ENCODE measurements at places on chromosomes 3 and 15.
A peak's percentile ranks its signal among the peaks of the same experiment; 100 is the strongest.

GRCh38 chr3:165814380-165814779, 22.8 kb downstream of the BCHE start:
- ATAC-seq = no peak

- ATAC-seq = no peak
These were observed 413.9 kb upstream of the MDFIC2 start for GRCh38 chr3:70726096-70726938.

GRCh38 chr3:69209413-69209812, 87.0 kb upstream of the LMOD3 start:
- ATAC-seq = no peak

GRCh38 chr3:158279609-158280008, 169.7 kb downstream of the RSRC1 start:
- ATAC-seq = no peak

- peak; percentile 39 for ATAC-seq
These were observed 181.1 kb downstream of the MYRIP start for GRCh38 chr3:39990532-39990931.

DNA sequence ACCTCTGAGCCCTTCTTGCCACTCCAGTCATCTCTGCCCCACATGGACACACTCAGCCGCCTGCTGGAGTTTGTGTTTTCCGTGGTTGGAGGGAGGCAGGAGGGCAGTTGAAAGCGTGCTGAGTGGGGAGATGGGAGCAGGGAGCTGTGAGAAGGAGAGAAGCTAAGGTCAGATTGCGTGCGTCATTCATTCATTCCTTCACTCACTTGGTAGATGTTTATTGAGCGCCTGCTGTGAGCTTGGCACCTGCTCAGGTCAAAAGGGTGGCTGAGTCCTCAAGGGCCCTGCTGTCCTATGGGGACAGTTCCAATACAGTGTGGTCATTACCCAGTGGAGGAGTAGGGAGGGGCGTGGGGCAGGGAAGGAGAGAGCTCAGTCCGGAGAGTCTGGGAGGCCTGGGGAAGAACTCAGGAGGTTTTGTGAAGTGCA, 23.5 kb downstream of the LIMD1 start:
- no peak for ATAC-seq

DNA sequence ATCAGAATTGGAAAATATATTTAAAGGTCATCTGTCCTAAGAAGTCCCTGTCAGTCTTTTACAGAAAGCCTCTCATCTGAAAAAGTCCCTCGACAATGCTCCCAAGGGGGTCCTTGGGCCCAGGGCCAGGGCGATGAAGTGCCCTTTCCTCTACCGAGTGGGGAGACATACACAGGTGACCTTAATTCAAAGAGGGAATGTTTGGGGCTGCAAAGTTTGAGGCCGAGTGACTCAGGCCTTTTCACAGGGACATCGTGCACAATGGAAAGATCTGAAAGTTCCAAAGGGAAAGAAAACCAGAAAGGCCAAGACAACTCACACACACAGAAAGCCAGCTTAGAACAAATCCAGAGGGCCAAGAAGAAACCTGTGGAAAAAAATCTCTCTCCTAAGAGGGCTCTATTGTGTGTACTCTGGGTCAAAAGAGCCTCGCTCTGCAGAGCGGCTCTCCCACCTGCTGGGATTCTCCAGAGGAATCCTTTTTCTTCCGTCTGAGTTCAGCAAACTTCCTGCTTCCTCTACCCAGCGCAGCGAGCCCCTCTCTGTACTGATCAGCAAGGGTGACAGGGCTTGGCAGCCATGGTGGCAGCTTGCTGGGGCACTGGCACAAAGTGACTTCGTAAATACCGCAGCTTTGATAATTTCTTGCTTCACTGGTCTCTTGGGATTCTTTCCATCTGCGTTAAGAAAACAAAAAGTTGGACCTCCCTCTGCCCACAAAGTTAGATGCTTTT, 259.1 kb downstream of the OPA1 start:
- ATAC-seq = no peak

GRCh38 chr3:184110316-184110725, 13.5 kb downstream of the HTR3E start:
- no peak for ATAC-seq

DNA sequence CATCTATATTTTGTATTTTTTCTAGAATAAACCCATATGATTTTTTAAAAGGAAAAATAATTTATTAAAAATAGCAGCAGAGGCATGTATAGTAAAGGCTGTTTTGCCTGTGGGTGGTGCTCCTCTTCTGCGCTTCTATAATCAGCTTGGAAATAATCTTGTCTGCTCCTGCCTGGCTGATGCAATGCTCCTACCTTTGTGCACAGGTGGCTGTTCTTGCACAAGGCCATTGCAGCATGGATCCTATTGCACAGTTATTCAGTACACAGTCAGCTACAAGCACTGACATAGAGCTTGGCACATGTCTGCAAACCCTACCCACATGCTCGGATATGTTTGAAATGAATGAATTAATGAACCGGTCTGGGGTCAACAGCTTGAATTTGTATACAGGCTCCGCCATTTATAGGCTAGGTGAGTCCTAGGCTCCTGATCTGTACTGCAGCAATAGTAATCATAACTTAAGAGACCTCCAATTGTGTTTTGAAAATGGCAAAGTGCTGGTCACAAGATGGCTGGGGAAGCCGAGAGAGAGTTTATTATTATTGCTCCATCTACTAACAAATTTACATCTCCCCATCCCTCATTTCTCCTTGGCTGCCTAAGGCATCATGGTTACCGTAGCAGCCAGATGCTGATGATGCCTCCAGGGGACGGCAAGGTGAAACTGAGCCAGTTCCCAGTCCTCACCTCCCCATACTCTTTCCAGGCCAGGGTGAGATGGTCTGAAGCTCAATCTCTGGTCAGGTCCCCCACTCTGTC, 532 bp upstream of the RTP1 start:
- no peak for ATAC-seq

DNA sequence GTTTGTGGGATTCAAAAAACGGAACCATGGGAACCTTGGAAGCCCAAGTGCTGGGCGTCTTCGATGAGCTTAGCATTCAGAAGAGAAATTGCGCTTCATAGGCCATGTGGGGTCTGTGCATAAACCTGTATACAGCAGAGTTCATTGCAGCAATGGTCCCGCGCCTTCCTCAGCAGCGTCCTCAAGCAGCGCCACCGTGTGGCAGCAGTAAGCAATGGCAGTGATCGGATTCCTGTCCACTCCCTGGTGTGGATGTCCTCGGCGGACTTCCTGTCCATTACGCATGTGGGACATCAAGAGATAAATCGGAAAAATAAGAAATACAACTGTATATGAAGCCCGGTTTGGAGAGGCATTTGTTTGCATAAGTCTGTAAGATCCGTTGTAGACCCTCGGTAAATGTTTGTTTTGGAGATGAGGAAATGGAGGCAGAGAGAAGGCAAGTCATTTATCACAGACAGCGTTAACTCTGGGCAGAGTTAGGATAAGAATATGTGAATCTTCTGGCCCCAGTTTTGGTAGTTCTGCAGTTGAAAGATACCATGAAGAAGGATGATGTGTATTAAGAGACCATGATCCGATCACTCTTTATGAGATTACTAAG, 57.7 kb downstream of the CNTN4 start:
- ATAC-seq = no peak

- no peak for ATAC-seq
These were observed 26.6 kb upstream of the PLXNA1 start for GRCh38 chr3:126956361-126956760.

DNA sequence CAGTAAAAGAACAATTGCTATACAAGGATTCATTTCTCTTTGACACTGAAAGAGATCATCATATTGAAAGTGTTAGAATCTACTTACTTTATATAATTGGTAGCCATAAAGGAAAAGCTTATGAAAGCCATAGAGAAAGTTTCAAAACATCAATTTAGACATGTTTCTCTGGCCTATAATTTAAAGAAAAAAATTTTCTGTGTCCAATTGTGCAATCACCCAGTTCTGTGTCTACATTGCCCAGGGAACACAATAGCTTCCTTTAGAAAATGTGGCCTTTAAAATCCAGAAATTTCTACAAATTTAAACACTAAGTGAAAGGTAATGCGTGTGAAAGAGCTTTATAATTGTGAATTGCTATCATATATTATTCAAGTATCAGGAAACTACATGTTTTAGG, 259.2 kb downstream of the GBE1 start:
- ATAC-seq = no peak

DNA sequence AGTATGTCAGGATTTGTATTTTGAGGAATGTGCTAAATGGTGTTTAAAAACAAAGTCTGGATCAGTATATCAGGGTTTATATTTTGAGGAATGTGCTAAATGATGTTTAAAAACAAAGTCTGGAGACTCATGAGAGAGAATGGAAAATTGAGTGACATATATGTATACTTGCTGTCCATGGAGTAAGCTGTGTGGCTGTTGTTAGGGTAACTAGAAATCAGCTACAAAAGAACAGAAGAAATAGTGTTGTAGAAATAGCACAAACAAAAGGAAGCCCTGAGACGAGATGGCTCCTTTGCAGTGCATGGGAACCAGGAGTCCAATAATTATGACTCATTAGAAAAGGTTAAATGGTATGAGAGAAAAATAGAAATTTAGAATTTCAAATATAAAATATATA, 282.7 kb upstream of the MANF start:
- no peak for ATAC-seq

- no peak for ATAC-seq
These were observed 255.7 kb downstream of the CNTN6 start for GRCh38 chr3:1348547-1348946.

GRCh38 chr3:71310980-71311660, 272.4 kb downstream of the FOXP1 start:
- ATAC-seq = no peak

GRCh38 chr3:40720863-40721262, 196.1 kb downstream of the ZNF621 start:
- no peak for ATAC-seq

DNA sequence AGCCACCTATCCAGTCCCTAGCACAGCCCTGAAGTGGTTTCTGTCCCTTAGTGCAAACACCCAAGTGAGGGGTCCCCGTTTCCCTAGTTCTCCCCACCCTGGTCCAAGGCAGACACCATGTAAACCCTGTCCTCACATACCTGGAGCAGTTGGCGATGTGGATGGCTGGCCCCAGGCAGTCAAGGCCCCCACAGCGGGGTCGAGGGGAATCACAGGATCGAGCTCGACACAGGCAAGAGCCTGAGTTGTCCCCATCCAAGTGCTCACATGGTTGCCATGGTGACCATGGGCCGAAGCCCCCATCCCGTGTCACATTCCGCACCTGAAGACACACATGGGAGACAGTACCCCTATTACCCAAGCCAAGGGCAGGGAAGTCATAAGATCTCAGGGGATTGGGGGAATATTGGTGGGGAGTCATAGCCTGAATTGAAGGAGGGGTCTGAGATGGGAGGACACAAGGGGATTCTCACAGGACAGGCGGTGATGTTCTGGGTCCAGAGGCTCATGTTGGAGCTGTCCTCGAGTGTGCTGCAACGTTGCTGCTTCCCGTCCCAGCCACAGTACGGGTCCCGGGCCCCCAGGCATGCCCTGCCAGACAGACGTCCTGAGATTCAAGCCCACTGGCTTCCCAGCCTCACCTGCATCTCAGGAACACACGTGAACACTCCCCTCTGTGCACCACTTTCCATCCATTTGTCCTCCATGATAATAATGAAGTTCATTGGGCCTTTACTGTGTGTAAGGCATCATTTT, 112.1 kb downstream of the SEMA5B start:
- ATAC-seq = no peak

DNA sequence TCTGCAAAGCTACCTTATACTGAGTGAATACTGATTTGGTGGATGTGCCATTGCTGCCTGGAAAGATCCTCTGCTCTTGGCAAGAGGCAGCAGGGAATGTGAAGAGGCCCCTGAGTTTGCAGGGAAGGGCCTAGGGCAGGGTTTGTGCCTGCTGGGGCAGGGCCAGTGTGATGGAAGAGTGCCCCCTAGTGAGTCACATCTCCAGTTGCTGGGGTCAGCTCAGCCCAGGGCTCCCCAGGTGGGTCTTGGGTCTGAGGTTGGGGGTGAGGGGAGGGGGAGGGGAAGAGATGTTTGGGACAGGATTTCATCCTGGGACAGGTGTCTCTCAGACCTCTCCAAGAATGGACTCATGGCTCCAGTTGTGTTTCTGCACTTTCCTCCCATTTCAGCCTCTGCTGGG, 4.1 kb upstream of the AMOTL2 start:
- no peak for ATAC-seq

DNA sequence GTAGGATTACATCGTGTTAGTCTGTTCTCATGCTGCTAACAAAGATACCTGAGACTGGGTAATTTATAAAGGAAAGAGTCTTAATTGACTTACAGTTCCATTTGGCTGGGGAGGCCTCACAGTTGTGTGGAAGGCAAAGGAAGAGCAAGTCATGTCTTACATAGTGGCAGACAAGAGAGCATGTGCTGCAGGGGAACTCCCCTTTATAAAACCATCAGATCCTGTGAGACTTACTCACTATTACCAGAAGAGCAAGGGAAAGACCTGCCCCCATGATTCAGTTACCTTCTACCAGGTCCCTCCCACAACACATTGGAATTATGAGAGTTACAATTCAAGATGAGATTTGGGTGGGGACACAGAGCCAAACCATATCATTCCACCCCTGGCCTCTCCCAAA, 3.4 kb downstream of the SLC25A26 start:
- ATAC-seq = no peak

DNA sequence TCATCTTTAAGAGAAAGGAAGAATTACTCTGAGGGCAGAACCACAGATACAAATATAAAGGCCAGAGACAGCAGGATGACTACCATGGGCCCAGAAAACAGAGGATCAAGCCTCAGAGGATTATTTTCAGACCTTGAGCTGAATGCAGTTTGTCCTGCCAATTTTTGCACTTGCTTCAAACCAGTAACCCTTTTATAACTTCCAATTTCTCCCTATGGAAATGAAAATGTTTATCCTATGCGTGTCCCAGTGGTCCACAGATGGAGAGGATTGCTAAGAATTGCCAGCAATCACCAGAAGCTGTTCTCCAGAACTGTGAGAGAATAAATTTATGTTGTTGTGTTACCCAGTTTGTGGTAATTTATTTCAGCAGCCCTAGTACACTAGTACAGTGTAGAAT, 26.4 kb upstream of the MME start:
- no peak for ATAC-seq

DNA sequence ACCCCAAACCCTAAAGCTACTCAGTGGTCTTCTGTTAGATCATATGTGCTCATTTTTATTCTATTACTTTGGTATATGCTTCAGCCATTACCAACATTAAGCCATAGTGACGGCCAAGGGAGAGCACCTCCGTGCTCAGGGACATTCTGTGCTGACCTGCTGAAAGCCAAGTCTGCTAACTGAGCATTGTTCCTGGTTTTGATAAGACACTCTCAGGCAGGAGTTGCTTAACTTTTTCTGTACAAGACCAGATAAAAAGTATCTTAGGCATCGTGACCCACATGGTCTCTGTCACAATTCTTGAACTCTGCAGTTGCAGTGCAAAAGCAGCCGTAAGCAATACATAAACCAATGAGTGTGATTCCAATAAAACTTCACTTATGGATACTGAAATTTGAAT, 100.6 kb downstream of the KLHL25 start:
- ATAC-seq = no peak

All from SK-N-SH treated with all-trans-retinoic acid at 6 μM for 48 hours (cell line).